ENCODE measurements at places on chromosomes 6 and 20. TPM values are rescaled to one million over a fixed set of nuclear protein-coding genes. Genes with fewer than 3 reads are reported as not detected.
A peak's percentile ranks its signal among the peaks of the same experiment; 100 is the strongest.

The SMPDL3A gene
- total RNA-seq = 3.7 TPM

The EYS gene
- not detected for total RNA-seq

The PPIL4 gene
- 13.9 TPM for total RNA-seq

The WFDC9 gene
- total RNA-seq = not detected

The CNKSR3 gene
- total RNA-seq = 19.7 TPM

The PHACTR1 gene
- total RNA-seq = 114 TPM

The DEFB132 gene
- not detected for total RNA-seq

The EYA4 gene
- 20.4 TPM for total RNA-seq

The TCP11 gene
- not detected for total RNA-seq

The EFCAB8 gene
- total RNA-seq = not detected

The PERP gene
- 42.1 TPM for total RNA-seq

GRCh38 chr20:11894062-11894461, 23.6 kb upstream of the BTBD3 start:
- DNase-seq = no peak

DNA sequence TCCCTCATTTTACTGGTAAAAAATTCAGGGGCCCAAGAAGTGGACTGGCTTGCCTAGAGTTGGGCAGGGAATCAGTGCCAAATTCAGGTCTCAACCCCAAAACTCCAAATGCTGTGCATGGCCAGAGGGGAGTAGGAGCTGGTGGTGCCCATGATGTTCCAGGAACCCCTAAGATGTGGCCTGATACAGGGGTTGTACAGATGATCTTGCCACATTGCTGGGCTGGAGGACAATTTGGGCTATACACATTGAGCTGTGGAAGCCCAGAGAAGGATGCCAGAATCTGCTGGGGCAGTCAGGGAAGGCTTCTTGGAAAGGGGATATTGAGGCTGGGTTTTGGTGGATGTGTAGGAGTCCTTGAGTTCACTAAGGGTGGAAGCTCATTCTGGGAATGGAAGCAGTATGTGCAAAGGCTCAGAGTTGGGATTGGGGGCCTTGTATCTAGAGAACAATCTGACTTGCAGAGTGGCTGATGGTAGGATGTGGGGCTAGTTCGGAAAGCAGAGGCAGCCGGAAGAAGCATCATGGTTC, 38.0 kb upstream of the APCDD1L start:
- no peak for DNase-seq

DNA sequence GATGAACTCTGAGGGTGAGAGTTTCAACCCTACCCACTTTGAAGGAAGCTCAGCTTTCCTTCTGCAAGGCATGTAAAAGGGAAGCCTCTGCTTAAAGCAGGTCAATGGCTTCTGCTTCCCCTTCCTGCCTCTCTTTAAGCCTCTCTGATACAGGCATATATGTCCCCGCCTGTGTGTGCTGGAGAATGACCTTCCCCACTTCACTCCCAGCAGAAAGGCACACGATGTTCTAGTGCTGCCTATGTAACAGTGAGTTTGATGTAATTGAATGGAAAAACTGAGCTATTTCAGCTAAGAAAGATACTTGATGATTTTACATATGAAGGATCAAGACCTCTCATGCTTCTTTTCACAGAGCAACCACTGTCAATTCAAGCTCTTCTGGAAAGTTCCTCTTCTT, 632.2 kb downstream of the HACE1 start:
- no peak for DNase-seq

DNA sequence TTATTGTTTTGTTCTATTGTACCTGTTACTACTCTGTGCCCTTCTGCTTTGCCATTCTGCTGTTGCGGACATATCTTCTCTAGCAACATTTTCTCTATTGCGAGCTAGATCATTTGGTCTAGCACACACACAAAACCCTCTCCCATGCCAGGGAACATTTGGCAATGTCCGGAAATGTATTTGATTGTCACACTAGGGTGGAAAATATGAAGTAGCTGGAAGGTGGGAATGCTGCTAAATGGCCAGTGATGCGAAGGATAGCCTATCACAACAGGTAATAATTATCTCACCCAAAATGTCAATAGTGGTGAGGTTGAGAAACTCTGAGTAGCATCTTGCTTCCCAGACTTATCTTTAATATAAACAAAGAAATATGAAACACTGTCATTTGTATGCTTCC, 331.9 kb downstream of the HTR1B start:
- DNase-seq = no peak

DNA sequence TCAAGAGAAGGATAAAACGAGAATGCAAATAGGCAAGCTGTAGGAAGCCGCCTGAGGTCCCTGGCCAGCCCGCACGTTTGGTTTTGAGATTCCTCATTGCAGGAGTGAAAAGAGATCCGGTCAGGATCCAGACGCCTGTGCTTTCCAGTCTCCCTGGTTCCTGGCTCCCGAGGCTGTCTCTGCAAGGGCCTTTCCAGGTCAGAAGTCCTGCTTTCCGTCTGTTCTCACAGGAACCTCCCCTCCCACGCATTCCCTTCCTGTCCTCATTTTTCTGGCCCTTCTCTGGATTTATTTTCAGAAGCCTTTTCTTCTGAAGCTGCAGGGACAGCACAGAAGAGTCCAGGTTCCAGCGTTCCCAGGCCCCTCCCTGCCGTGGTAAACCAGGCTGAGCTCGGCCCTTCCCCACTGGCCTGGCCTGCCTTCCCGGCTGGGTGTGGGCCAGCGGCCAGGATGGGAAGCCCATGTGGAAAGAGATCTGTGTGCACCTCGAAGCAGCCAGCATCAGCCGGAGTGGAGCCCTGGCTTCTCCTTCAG, 54.0 kb downstream of the TMEM242 start:
- peak; percentile 87 for DNase-seq

GRCh38 chr6:53349209-53349693, 501 bp upstream of the ELOVL5 start:
- DNase-seq = no peak

- no peak for DNase-seq
These were observed 872.9 kb upstream of the GJE1 start for GRCh38 chr6:141259807-141260206.

- DNase-seq = no peak
These were observed 9.1 kb upstream of the ZBTB2 start for GRCh38 chr6:151400473-151400872.

- no peak for DNase-seq
These were observed 7.5 kb downstream of the FAXC start for GRCh38 chr6:99341862-99342455.

- no peak for DNase-seq
These were observed 60.3 kb downstream of the KCNB1 start for GRCh38 chr20:49422161-49422560.

DNA sequence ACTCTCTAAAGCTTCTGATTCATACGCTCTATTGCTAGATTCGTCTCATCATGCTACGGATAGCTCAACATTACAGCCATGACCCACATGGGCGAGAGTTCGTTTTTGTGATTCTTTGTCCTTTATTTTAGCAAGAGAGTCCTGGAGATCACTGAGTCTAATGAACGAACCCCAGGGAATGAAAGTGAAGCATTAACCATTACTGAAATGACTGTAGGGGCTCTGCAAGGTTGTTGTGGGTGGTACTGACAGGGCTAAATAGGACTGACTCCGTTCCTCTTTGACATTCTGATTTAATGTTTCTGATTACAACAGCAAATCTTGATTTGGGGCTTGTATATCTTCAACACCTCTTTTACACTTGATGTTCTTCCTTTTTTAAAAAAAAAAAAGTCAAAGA, 13.7 kb upstream of the RTF2 start:
- DNase-seq = no peak

DNA sequence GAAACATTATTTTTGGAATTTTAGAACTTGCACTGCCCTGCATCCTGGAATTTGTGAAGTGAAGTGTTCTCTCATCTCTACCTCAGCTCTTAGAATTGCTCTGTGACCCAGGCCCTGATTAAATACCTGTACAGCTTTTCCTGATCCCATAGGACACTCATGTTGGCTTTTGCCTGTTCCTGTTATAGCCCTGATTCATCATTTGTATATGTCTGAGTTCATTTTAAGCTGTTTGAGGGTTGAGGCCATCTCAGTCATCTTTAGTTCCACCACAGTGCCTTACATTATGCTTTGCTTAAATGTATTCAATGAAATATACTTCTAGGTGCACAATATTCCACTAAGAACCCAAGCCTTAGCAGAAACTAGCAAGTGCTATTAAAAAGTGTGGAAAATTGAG, 26.4 kb downstream of the ZFAND3 start:
- DNase-seq = no peak
